Inflammatory macrophage treated with lipopolysaccharide for 4 hours (primary cell): ENCODE measurements at places on chromosomes 12 and 14.

DNA sequence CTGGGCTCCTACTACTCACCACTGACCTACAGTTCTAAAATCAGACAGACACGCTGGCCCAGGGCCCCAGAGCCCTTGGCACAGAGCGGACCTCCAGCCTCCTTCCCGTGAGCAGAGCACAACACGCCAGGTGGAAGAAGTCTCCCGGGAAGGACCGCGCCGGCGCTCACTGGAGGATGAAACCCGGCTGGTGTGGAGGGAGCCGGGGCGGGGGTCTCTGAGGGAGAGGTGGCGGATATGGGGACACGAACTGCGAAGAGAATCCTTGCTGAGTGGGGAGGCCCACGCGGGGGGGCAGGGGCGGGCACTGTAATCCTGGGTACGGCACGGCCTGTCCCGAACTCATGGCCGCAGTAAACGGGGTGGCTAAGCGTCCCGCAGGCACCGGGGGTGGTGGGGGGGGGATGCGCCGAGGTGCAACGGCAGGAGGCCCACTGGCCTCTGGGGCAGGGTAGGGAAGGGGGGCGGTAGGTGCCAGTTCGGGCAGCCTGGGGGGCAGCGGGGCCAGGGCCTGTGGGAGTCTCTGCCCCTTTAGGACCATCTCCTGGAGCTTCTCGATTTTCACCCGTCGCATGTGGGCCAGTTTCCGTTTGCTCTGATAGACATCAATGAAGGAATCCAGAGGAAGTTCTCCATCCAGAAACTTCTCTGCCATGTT, 28.8 kb downstream of the VPS37B start:
- DNase-seq: no peak

- no peak for DNase-seq
Measured at GRCh38 chr12:46349253-46349652, 23.3 kb downstream of the SLC38A2 start.

GRCh38 chr14:92534932-92535643, 21.5 kb downstream of the RIN3 start:
- no peak for DNase-seq

DNA sequence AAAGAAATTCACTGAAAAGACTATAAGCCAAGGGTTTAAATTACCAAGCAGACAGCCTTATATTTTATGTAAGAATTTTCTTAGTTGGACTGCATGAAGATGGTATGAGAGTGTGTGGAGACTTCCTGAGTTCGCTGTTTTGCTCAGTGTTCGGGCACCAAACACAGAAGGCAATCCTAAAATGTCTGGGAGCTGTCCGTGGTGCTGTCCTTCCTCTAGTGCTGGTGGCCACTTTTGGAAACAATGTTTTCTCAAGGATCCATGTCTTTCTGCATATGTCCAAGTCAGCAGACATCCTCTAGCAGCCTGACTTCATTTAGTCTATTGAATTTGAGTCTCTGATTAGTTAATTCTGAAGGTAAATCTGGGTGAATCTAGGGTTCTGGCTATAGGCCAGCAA, 135.8 kb downstream of the SLC8A3 start:
- no peak for DNase-seq

GRCh38 chr12:101750152-101750551, 10.9 kb upstream of the SYCP3 start:
- peak; percentile 10 for DNase-seq

GRCh38 chr14:68727315-68728047, 65.4 kb downstream of the ZFP36L1 start:
- DNase-seq: no peak
